SK-N-SH (cell line): ENCODE measurements at places on chromosomes 3 and 15. TPM values are rescaled to one million over a fixed set of nuclear protein-coding genes. Genes with fewer than 3 reads are reported as not detected.

GRCh38 chr15:67564968-67565345 is 22.5 kb downstream of the MAP2K5 start:
- peaks cover 9% of the 10 kb centered on the region for H3K36me3 ChIP-seq
- DNase-seq, result no peak
- H3K4me3 ChIP-seq, result no peak overlapping the region
- no peak overlapping the region for H3K27ac ChIP-seq
- no peaks in the 10 kb centered on the region for H3K4me1 ChIP-seq

- no peaks in the 10 kb centered on the region for H3K27me3 ChIP-seq
- no peak for DNase-seq
- no peaks in the 10 kb centered on the region for H3K36me3 ChIP-seq
Observed at GRCh38 chr15:63915209-63915872, 81.6 kb upstream of the HERC1 start.

DNA sequence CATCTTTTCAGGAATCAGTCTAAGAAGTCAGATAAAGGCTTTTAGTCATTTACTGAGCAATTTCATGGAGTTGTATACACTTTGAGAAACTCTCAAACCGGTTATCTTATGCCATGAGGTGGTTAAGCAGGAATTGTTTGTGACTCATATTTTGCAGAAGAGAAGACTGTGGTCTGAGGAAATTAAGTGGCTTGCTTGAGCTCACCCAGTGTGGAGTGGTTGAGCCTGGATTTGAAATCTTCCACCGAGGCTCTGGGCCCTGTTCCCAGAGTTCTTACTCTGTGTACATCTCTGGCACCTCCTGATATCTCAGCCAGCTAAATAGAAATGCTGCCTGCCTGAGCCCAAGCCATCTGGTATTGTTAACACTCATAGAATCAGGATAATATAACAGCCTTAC is 37.8 kb upstream of the BCL6 start:
- H3K36me3 ChIP-seq, result no peaks in the 10 kb centered on the region
- DNase-seq, result no peak
- no peak overlapping the region for H3K27ac ChIP-seq

DNA sequence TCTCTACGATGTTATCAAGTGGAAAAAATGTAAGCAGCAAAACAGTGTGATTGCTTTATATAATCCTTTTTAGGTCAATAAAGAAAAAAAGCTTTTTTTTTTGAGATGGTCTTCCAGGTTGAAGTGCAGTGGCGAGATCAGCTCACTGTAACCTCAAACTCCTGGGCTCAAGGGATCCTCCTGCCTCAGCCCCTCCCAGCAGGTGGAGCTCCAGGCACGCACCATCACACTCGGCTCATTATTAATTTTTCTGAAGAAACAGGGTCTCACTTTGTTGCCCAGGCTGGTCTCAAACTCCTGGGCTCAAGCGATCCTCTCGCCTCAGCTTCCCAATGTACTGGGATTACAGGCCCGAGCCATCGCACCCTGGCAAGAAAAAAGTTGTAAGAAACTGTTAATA is 17.3 kb downstream of the RNF168 start:
- H3K4me3 ChIP-seq, result no peak overlapping the region
- peaks cover 58% of the 10 kb centered on the region for H3K36me3 ChIP-seq
- no peaks in the 10 kb centered on the region for H3K27me3 ChIP-seq
- DNase-seq, result no peak
- no peak overlapping the region for H3K27ac ChIP-seq

- no peaks in the 10 kb centered on the region for H3K36me3 ChIP-seq
- H3K27ac ChIP-seq, result no peak overlapping the region
- DNase-seq, result no peak
- H3K27me3 ChIP-seq, result no peaks in the 10 kb centered on the region
- peaks cover 37% of the 10 kb centered on the region; the same call in 1 of the 2 replicates for H3K4me1 ChIP-seq
Observed at GRCh38 chr3:150451329-150452048, 43.4 kb downstream of the TSC22D2 start.

GRCh38 chr3:32685543-32686185 is 676 bp downstream of the CNOT10 start:
- no peaks in the 10 kb centered on the region; the same call in 1 of the 2 replicates for H3K27me3 ChIP-seq
- H3K36me3 ChIP-seq, result 0 out of 2 replicates have a peak, but pooled peaks cover 2% of the 10 kb centered on the region
- peaks cover 7% of the 10 kb centered on the region for H3K4me1 ChIP-seq
- H3K27ac ChIP-seq, result peak overlapping the region; percentile 72
- DNase-seq, result no peak

DNA sequence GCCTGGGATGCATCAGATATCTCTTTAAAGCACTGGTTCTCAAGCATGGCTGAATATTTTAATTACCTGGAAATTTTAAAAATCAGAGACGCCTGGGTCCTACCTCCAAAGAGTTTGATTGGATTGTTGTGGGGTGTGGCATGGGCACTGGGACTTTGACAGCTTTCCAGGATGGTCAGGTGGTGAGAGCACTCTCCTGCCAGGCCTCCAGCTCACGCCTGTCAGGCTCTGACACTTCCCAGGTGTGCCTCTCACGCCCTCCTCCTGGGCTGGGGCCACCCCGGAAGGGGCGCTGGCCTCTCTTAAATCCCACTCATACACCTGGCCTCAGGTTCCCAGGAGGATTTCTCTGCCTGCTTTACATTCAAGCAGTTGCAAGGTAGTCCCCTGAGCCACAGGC is 48.5 kb downstream of the AMOTL2 start:
- peak overlapping the region; percentile 80; the same call in 1 of the 2 replicates for H3K27ac ChIP-seq
- H3K36me3 ChIP-seq, result no peaks in the 10 kb centered on the region
- DNase-seq, result no peak
- H3K27me3 ChIP-seq, result no peaks in the 10 kb centered on the region
- H3K4me3 ChIP-seq, result no peak overlapping the region

- no peak overlapping the region for H3K4me3 ChIP-seq
- peaks cover 4% of the 10 kb centered on the region for H3K4me1 ChIP-seq
- H3K27ac ChIP-seq, result peak overlapping the region; percentile 22; the same call in 1 of the 2 replicates
- DNase-seq, result no peak
- H3K27me3 ChIP-seq, result no peaks in the 10 kb centered on the region
Observed at GRCh38 chr3:157494581-157495281, 8.5 kb downstream of the VEPH1 start.

Gene GOLGA8T
- polyA plus RNA-seq, result 0.06 TPM in 1 of 2 replicates, not detected in the other

Gene DPPA2
- polyA plus RNA-seq, result not detected in 2 replicates

Gene GPR15
- not detected in 2 replicates for polyA plus RNA-seq

Gene KAT2B
- 2.1 and 2.8 TPM in 2 replicates for polyA plus RNA-seq

Gene ZNF619
- 1.6 and 2.4 TPM in 2 replicates for polyA plus RNA-seq
